ENCODE measurements at places on chromosomes 2 and 18. TPM values are rescaled to one million over a fixed set of nuclear protein-coding genes. Genes with fewer than 3 reads are reported as not detected.
A peak's percentile ranks its signal among the peaks of the same experiment; 100 is the strongest.

- H3K27ac ChIP-seq = no peak overlapping the region
- H3K4me1 ChIP-seq = no peaks in the 10 kb centered on the region
- no peaks in the 10 kb centered on the region for H3K36me3 ChIP-seq
- H3K27me3 ChIP-seq = no peaks in the 10 kb centered on the region
- no peak overlapping the region for H3K4me3 ChIP-seq
- DNase-seq = peak; percentile 24
Measured at GRCh38 chr2:240935103-240935876, 29.2 kb downstream of the CROCC2 start.

- H3K27me3 ChIP-seq = no peaks in the 10 kb centered on the region
- no peak overlapping the region for H3K4me3 ChIP-seq
- no peaks in the 10 kb centered on the region for H3K36me3 ChIP-seq
Measured at GRCh38 chr2:81835321-81836000, 1530.9 kb upstream of the LRRTM1 start.

Gene TMEM178A
- 0.42 TPM for total RNA-seq

DNA sequence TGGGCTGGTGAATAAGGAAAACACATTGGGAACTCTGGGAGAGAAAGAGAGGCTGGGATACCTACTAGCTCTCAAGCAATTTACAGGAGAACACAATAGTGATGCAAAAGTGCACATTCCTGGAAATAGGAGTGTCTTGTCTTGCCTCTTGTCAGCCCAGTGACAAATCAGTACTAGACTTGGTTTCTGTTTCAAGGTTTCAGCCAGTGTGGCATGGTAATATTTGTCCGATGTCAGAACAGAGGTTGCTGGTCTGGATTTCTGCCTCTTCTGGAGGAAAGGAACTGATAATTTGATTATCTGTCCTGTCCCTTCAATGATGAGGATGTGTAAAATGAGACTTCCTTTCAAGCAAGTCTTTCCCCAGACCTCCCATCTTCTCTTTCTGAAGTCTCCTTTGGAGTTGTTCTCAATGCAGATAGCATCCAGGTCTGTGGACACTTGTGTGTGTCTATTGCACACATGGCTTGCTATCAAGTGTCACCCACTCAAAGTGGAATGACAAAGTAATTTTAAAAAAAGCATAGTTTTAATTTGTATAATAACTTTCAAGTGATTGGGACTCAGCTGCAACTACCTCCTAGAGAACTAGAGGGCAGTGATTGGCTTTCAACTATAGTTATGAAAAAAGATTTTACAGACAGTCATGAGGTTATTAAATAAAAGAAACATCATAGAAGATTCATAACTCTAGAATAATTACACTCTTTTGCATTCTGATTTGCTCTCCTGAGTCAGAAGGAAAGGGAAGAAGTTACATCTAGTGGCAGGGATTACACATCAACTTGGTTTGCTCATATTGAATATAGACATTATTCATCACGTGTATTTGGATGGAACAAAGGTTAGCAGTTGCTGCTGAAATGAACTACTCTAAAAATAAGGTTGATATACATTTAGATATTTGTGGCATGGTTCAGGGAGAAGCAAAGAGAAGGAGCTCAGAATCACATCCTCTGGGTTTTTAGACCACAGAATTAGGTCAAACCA is 4.5 kb downstream of the GPR39 start:
- no peaks in the 10 kb centered on the region for H3K36me3 ChIP-seq
- H3K27me3 ChIP-seq = no peaks in the 10 kb centered on the region
- peaks cover 44% of the 10 kb centered on the region for H3K4me1 ChIP-seq
- no peak overlapping the region for H3K27ac ChIP-seq
- no peak for DNase-seq

DNA sequence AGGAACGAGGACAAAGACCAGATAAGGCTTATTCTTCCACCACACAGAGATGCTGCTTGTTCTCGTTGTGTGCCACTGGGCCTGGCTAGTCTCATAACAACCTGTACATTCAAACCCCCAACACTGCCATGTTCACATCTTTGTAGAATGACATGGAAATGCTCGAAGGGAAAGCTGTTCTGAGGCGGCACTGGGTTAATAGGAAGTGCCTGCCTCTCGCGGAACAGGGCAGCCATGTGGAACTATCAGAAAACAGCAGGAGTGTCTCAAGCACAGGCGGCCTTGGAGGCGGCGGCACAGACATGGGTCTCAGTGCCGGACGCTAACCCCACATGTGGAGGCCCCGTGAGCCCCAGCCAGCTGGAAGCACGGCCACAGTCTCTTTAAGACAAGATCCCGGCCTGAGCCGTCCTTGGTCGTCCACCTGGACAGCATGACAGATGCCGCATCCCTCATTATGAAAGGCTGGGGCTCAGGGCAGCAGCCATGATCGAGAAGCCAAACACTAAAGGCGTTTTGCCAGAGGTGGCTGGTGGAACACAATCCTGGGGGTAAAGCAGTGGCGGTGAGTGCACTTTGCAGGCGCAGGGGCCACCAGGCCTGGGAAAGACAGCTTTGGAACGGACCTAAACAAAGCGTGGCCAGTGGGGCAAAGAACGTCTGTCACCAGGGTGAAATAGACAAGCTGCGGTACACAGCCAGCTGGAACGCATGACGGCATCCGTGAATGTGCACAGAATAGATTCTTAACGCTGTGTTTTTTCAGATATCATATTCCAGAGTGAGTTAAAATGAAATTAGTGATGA is 161.0 kb downstream of the HDAC4 start:
- H3K27ac ChIP-seq = peak overlapping the region; percentile 62
- no peak overlapping the region for H3K4me3 ChIP-seq
- H3K36me3 ChIP-seq = no peaks in the 10 kb centered on the region
- no peak for DNase-seq

- no peak for DNase-seq
- peak overlapping the region; percentile 61 for H3K27ac ChIP-seq
- H3K36me3 ChIP-seq = no peaks in the 10 kb centered on the region
- peaks cover 11% of the 10 kb centered on the region for H3K4me1 ChIP-seq
- H3K4me3 ChIP-seq = no peak overlapping the region
- H3K27me3 ChIP-seq = no peaks in the 10 kb centered on the region
Measured at GRCh38 chr2:64860276-64860885, 128.8 kb upstream of the SLC1A4 start.

DNA sequence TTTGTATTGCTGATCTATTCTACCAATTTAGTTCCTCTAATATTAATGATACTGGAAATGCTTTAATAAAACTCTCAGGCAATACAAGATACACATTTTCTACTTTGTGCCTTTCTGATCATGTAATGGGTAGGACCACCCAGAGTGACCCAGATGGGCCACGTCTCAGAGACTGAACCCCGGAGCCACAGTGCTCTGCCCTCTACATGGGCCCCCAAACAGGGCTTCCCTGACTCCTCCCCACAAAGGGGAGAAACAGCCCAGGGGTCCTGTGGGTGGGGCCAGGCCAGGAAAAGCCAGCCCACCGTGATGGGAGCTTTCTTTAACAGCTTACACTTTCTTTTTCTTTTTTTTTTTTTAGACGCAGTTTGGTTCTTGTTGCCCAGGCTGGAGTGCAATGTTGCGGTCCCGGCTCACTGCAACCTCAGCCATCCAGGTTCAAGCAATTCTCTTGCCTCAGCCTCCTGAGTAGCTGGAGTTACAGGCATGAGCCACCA is 18.4 kb downstream of the HDAC4 start:
- no peaks in the 10 kb centered on the region for H3K36me3 ChIP-seq
- no peak overlapping the region for H3K27ac ChIP-seq
- no peak overlapping the region for H3K4me3 ChIP-seq
- no peaks in the 10 kb centered on the region for H3K4me1 ChIP-seq

GRCh38 chr2:118846442-118846952 is 951 bp downstream of the EN1 start:
- H3K36me3 ChIP-seq = no peaks in the 10 kb centered on the region
- no peak for DNase-seq
- H3K4me1 ChIP-seq = peaks cover 8% of the 10 kb centered on the region
- H3K27me3 ChIP-seq = peaks cover 40% of the 10 kb centered on the region
- H3K4me3 ChIP-seq = no peak overlapping the region

GRCh38 chr18:44974174-44974573 is 293.5 kb downstream of the SETBP1 start:
- no peaks in the 10 kb centered on the region for H3K27me3 ChIP-seq
- no peaks in the 10 kb centered on the region for H3K4me1 ChIP-seq
- H3K36me3 ChIP-seq = no peaks in the 10 kb centered on the region
- no peak overlapping the region for H3K27ac ChIP-seq
- DNase-seq = no peak

- no peak overlapping the region for H3K4me3 ChIP-seq
- no peaks in the 10 kb centered on the region for H3K36me3 ChIP-seq
Measured at GRCh38 chr2:32058130-32058529, 5.2 kb upstream of the SPAST start.

DNA sequence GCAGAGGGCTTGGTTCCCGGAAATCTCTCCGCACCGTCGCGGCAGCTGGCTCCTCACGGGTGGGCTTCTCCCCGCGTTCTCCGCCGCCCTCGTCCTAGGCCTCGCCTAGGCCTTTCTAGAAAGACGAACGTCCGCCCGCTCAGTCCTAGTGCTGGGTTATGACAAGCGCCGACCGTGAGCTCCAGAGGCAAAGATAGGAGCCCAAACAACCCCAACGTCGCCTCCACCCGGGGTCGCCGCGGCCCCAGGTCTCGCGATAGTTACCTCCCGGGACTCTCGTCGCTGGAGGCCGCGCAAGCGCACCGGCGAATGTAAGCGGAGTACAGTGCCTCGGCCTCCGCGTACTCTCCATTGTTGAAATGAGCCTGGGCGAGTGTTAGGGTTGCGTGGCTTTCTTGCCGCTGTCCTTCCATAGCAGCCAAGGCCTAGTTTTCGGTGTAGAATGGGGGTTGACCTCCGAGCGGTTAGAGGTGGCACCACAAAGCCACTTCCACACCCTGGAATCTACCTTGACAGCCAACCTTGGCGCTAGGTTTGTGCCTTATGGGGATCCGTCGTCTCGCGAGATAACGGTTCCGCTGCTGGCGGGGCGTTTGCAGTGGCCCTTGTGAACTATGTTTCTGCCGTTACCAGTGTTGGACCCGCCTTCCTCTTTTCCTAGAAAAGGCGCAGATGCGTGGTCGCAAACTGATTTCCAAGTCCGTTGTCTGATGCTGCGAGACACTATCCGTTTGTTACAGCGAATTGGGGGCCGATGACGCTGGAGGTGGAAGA is at the start of gene TTC32:
TSS of gene TTC32 (minus strand) at position 542 of the 774 bp plus-strand sequence. CDS start at position 413, 129 bp downstream.
- DNase-seq = peak; percentile 93
- H3K4me3 ChIP-seq = peak within 1 kb of the TSS; percentile 99
- peak within 1 kb of the TSS; percentile 75 for H3K27ac ChIP-seq
- H3K27me3 ChIP-seq = no peaks in the 10 kb centered on the region
- no peaks in the 10 kb centered on the region for H3K36me3 ChIP-seq
- peaks cover 10% of the 10 kb centered on the region for H3K4me1 ChIP-seq

DNA sequence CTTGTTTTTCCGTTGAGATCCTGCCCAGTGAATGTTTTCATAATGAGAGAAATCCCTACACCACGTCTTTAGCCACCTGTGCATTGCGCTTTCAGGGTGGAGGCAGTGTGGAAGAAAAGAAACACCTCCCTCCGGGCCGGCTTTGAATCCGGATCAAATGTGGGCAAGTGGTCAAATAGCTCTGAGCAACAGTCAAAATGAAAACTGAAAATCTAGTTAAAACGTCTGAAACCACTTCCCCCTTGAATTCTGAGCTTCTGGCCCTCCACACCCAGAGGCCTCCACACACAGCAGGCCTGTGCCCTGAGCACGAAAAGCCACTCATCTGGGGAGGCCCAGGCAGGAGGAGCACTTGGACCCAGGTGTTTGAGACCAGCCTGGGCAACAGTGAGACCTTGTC is 263.6 kb upstream of the SALL3 start:
- H3K4me3 ChIP-seq = no peak overlapping the region
- no peaks in the 10 kb centered on the region for H3K27me3 ChIP-seq
- DNase-seq = no peak
- H3K4me1 ChIP-seq = no peaks in the 10 kb centered on the region

GRCh38 chr2:177171418-177171865 is 41.2 kb upstream of the HNRNPA3 start:
- H3K4me1 ChIP-seq = peaks cover 4% of the 10 kb centered on the region
- H3K4me3 ChIP-seq = no peak overlapping the region
- H3K27ac ChIP-seq = no peak overlapping the region
- no peaks in the 10 kb centered on the region for H3K36me3 ChIP-seq

GRCh38 chr2:71935262-71935848 is 212.3 kb downstream of the CYP26B1 start:
- H3K4me3 ChIP-seq = no peak overlapping the region
- H3K4me1 ChIP-seq = peaks cover 4% of the 10 kb centered on the region
- H3K36me3 ChIP-seq = no peaks in the 10 kb centered on the region
